ENCODE measurements at places on chromosomes 16 and 17.

DNA sequence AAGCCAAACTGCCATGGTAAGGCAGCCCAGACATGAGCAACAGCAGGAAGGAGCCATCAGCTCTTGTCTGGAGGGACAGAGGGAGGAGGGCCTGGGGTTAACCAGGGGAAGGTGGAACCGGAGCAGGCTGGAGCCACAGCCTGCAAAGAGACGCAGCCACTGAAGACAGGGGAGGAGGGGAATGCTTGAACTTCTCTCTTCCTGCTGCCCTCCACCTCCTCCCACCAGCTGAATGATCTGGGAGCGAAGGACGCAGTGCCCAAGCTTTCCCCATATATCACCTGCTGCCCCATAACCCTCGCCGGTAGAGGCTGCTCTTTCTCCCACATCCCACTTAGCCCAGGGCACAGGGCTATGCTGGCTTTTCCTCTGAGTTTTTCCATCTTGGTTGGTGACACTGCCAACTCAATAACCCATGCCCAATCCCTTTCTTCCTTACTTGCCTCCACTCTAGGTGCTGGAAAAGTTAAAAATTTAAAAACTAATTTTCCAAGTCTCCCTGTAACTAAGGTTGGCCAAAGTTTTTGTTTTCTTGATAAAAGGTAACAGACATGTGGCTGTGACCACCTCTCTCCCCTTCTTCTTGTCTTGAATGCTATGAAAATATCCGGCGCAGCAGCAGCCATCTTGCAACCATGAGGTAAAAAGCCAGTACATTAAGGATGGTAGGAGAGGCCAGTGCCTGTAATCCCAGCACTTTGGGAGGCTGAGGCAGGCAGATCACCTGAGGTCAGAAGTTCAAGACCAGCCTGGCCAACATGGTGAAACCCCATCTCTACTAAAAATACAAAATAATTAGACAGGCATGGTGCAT lies 21.8 kb upstream of the CACNG4 start:
- no peak for DNase-seq

DNA sequence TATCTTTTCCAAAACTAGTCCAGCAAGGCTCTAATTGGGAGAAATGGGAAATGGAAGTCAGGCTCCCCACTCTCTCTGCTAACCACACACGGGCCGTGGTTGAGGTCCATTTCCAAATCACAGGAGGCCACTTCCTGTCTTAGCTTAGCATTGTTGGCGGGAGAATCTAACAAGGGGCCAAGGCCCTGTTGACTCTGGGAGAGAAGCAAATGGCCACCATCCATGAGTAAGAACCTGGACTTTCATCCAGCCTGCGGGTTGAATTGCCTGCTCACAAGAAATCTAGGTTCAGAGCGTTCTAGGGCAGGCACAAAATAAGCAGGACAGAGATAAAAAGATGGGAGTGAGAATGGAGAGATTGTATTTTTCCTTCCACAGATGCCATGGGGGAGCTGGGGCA lies 5.7 kb downstream of the FAM20A start:
- no peak for DNase-seq

- no peak for DNase-seq
Observed at GRCh38 chr17:65901394-65901793, 290.5 kb downstream of the CEP112 start.

GRCh38 chr17:4591529-4591928 lies 7.2 kb downstream of the SMTNL2 start:
- DNase-seq = no peak

Data from activated naive CD4-positive, alpha-beta T cell treated with anti-CD3 and anti-CD28 coated beads, Interleukin-2, amount 50 U/mL, for 16 hours (primary cell).